WTC11 (cell line): ENCODE measurements at places on chromosomes 5 and 9.

DNA sequence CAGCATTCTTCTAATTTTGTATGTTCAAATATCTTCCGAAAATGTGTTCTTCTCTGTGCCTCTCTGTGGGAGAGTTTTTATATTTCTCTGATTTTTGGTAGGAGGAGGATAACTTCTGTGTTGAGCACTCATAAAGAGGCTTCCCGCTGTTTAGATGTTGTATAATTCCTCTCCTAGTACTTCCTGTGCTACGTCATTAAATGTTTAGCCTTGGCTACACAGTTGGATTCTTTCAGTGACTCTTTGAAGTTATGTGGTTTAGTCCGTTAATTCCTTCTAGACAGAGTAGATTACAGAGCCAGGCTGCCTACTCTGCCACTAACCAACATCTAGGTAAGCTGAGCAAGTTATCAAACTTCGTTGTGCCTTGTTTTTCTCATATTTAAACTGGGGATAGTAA is 302.6 kb downstream of the OSTF1 start:
- DNase-seq: no peak

DNA sequence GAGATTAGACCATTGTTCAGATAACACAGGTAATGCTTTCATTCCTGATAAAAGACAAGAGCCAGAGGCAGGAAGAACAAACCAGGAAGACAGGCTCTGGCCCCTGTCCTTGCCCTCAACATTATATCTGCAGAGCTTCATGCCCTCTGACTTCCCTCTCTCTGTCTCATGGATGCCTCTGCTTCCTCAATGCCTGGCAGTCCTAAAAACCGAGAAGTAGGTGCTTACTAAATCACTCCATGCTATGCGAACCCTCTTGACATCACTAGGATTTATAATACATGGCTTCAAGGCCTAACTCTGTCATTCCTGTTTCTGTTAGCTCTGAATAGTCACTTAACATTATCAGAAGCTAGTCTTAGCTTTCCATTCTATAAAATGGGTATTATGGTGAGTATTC is 117.8 kb downstream of the TLR4 start:
- no peak for DNase-seq

DNA sequence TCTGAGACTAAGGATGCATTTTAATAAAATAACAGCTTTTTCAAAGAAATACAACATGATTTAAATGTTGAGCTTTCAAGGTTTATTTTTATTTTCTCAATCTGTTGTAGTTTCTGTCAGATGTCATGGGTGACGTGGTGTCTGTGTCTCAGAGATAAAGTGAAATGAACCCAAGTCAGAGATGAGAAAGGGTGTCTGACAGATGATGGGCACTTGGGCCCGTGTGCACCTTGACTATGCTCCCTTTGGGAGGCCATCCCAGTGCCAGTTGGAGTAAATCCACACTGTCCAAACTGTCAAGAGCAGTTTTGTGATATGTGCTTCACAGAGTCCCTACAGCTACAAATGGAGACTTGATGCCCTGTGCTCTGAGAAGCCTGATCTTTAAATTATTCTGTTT is 536.9 kb upstream of the FAM174A start:
- DNase-seq: no peak

DNA sequence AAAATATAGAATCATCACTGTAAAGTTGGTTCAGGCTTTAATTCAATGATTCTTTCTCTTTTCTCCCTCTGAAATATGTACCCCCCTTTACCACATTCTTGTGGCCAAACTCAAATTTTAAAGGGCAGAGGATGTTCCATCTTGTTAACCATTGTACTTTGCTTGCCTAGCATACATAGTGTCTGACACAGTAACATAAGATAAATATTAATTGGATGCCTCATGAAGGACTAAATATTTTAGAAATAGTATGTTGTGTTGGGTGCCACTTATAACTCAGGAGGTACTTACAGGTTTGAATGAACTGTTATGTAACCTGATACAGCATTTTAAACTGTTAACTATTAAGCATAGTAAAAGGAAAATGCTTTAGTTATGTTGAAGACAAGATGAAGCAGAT is 71.5 kb downstream of the NIPBL start:
- no peak for DNase-seq

- DNase-seq: no peak
Measured at GRCh38 chr9:136521537-136521936, 24.3 kb downstream of the NOTCH1 start.

- DNase-seq: peak; percentile 6
Measured at GRCh38 chr9:137365552-137366444, 57.2 kb downstream of the EXD3 start.

DNA sequence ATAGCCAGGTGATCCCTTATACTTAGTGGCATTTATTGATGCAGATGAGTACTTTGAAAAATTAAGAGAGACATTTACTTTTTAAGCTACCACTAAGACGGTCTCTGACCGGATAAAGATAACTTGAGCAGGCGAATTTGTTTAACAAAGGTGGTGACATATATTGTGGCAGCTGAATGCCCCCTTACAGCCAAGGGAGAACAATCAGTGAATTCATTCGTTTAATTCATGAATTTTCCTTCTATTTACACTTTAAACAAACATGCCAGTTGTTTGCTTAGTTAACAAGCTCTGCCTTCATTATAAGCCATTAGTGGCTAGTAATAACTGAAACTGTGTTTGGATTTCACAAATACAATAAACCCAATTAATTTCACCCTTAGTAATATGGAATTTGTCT is 187.1 kb downstream of the AOPEP start:
- DNase-seq: no peak

DNA sequence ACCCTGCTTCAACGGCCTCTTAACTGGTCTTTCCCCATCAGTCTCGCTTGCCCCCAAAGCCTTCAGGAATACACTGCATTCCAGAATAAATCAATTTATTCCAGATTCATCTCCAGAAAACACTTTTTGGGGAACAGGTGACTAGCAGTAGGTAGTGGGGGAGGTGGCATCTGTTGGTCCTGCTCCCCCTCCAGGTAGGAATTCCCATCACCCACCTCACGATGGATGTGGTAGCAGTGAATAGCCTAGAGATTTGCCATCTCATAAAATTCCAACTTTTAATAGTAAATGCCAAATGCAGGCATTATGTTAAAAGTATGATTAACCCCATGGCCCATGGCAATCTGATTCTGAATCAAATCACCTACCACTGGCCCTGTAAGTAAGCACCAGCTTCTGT is 142.7 kb downstream of the MED27 start:
- DNase-seq: no peak

GRCh38 chr5:91418158-91418557 is 35.0 kb upstream of the ARRDC3 start:
- no peak for DNase-seq

DNA sequence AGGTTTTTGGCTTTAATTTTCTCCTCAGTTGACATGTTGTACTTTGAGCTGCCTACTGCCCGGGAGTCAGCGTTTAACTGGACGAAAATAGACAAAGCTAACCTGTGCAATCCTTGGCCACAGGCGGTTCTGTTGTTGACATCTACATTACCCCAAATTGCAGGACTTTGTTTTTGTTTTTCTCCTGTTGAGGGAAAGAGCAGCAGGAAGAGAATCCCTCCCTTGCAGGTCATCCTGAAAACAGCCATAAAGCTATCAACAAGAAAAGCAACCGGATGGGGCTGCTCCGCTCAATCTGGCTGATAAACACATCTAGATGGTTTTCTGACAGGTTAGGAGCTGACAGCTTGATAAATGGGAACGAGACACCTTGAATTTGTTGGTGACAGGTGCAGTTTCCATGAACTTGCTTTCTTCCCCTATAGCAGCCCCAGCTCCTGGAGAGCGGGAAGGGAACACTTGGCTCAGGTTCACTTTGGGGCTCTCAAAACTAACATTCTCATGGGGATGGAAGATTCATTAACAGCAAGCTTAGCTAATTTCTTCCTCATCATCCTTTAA is 331.5 kb downstream of the SLIT3 start:
- DNase-seq: no peak

GRCh38 chr5:11504886-11505193 is 399.4 kb downstream of the CTNND2 start:
- no peak for DNase-seq

GRCh38 chr5:150544611-150545219 is 36.8 kb downstream of the NDST1 start:
- DNase-seq: peak; percentile 94

GRCh38 chr5:91484662-91485061 is 101.5 kb upstream of the ARRDC3 start:
- no peak for DNase-seq

DNA sequence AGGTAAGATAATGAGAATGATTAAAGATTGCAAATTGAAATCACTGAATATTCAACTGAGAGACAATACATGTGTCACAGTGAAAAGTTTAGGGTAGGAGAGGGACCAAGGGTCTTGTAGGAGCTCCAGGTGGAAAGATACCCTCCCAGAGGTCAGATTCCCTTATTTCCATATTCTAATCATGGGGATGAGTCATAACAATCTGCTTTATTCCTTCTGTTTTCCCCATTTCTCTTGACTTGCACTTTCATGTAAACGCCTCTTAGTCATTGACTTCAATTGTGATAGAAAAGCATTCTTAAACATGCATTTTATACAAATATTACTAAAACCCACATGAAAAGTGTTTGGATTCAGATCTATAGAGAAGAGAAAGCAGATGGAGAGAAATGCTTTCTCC is 81.3 kb upstream of the CTSL start:
- DNase-seq: no peak

- no peak for DNase-seq
Measured at GRCh38 chr9:2663461-2664173, 42.0 kb downstream of the VLDLR start.

DNA sequence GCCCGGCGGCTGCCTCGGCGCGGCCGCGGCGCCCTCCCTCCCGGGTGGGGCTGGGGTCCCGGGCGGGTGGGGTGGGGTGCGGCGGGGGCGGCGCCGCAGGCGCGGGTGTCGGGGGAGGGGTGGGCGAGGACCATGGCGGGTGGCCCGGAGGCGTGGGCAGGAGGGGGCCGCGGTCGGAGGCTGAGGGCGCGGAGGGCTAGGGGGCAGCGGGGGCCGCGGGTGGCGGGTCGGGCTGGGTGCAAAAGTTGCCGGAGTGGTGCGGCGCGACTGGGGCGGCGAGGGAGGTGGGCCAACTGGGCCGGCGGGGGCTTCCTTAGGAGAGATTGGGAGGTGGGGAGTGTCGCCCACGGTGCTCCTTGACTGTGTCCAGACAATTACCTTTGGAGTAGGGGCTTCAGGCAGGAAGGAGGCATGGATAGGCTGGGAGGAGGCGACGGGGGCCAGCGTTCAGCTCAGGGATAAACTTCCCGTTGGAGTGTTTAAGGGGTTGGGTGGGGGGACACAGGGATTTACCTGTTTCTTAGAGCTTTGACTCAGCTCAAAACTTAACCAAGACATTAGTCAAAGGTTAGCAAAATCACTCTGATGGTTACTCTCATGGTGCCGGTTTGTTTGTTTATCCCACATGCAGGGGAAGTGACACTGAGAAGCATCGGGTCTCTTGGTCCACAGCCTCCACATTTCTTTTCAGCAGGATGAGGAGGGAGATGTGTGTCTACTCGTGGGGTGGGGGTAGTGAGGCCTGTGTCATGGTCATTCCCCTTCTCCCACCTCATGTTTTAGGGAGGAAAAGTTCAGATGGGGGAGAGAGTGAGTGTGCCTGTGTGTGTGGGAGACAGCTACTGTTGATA is 859 bp downstream of the CSNK1G3 start:
- peak; percentile 35 for DNase-seq

GRCh38 chr5:32001707-32002106 is 172.4 kb downstream of the GOLPH3 start:
- no peak for DNase-seq

DNA sequence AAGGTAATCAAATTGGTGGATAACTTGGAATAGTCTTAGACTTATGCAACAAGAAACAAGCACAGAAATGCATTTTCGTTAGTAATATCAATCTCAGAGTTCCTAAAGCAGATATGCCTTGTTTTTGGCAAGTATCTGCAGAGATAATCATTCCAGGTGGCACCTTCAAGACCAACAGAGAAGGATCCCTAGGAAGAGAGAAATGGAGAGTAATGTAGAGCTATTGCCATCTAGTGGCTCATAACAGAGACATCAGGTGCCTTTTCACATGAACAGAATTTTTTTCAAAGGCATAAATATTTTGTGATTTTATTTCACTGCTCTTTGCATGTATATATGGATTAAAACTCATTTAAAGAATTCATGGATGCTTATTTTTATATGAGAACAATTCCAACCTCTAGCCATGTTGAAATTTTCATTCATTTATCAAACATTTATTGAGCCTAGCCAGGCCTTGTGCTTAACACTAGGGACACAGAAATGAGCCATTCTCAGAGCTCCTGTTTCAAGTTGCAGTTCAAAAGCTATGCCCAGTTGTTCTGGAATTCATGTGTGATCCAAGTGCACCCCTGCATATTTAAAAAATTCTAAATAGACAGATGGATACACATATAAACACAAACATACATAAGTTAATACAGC is 117.5 kb upstream of the OR13F1 start:
- DNase-seq: no peak

DNA sequence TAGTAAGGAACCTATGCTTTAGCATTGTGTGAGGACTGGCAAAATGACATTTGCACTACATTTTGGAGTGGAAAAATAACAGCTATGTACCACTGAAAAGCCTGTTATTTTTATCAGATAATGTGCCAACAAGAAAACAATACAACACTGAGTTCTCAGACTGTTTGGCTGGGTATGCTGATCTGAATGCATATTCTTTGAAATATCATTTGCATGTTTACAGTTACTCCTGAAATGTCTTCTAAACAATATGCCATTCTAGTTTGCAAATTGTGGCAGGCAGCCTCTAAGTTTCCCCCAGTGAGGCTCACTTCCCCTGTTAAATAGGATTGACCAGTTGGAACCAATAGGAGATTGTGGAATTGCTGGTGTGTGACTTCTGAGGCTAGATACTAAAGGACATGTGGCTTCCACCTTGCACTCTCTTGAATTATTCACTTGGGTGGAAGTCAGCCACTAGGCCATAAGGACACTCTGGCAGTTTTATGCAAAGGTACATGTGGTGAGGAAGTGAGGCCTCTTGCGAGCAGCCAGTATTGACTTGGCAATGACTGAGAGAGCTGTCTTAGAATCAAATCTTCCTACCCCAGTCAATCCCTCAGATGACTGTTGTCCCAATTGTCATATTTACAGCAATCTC is 250.4 kb upstream of the PCSK5 start:
- no peak for DNase-seq

DNA sequence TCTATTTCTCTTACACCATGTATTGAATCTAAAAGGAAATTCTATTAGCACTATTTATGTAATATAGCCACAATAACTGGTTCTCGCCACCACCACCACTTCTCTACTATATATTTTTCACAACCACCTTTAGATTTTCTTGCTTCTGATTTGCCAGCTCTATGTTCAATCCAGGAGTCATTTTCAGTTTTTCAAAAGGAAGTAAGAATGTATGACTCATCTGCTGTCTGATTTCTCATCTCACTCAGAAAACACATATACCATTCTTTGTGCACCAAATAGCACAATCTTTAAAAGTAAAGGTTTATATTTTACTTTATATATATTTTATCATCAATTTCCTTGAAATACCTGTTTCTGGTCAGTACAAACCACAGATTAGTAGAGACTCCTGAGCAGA is 1127.5 kb downstream of the TAF11L14 start:
- no peak for DNase-seq

GRCh38 chr9:8895106-8895860 is 1095.7 kb upstream of the DMAC1 start:
- DNase-seq: no peak

GRCh38 chr9:131138676-131139075 is 13.3 kb downstream of the NUP214 start:
- no peak for DNase-seq
